Endodermal cell (in vitro differentiated cells): ENCODE measurements at places on chromosomes 4 and X. TPM values are rescaled to one million over a fixed set of nuclear protein-coding genes. Genes with fewer than 3 reads are reported as not detected.

Gene STATH
- total RNA-seq = not detected in 3 replicates

Gene NAA11
- not detected in 3 replicates for total RNA-seq

DNA sequence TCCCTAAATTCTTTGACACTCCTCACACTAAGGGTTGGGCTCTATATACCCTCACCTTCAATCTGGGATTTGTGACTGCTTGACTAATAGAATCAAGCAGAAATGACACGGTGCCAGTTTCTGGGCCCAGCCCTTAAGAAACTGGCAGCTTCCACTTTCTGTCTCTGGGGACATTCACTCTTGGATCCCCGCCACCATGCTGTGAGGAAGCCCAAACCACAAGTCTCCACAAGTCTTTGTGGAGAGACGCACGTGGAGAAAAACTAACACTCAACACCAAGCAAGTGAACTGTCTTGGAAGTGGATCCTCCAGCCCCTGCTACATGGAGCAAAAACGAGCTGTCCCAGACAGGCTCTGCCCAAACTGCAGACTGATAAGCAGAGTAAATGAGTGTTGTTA, 1.1 kb upstream of the EDNRA start:
- no peak overlapping the region for H3K27ac ChIP-seq
- no peaks in the 10 kb centered on the region for H3K4me1 ChIP-seq
- H3K27me3 ChIP-seq = no peaks in the 10 kb centered on the region

- no peaks in the 10 kb centered on the region for H3K27me3 ChIP-seq
- DNase-seq = peak; percentile 67
- no peak overlapping the region for H3K4me3 ChIP-seq
- no peaks in the 10 kb centered on the region for H3K36me3 ChIP-seq
- no peak overlapping the region for H3K27ac ChIP-seq
These were observed 334.0 kb upstream of the NDST3 start for GRCh38 chr4:117700111-117700892.

Gene GPRASP1
- 2.6 and 2.9 TPM in 2 replicates for total RNA-seq

DNA sequence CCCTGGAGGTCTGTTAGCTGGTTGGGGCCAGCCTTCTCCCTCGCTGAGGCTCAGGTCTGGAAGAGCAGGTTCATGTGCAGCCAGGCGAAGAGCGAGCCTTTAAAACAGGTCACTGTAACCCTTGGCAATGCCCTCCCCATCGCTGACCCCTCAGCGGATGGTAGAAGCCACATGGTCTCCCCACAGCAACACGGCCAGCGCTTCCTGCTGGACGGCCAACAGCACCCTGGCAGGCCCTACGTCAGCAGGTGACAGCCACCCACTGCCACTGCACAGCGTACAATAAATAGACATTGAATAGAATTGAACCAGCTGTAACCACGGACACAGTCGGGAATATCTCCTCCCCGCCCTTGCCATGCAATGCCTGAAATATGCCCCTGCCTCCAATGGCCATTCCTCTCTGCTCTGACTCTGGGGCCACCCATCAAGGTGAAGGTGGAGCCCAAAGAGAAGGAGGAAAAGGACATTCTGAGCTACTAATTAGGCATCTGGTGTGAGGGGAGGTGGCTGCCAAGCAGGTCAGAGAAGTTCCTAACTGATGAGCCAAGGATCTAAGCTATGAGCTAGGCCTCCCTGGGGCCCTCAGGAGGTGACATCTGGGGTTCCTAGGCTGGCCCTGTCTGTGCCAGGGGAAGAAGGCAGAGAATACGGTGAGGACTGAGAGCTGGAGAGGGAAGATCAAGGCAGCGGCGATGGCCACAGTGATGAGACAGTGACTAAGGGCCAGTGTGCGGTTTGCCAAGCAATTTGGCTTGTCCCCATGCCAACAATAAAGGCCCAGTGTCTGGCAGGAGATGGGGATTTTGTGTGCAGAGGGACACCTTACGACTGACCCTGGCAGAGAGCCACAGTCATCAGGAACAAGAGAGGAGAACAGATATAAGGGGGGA, 202.3 kb downstream of the BCOR start:
- no peaks in the 10 kb centered on the region for H3K27me3 ChIP-seq
- no peaks in the 10 kb centered on the region for H3K36me3 ChIP-seq
- no peak overlapping the region for H3K4me3 ChIP-seq
- no peak for DNase-seq

- DNase-seq = no peak
- H3K4me3 ChIP-seq = peak overlapping the region; percentile 98
- no peak overlapping the region for H3K27ac ChIP-seq
- H3K4me1 ChIP-seq = peaks cover 4% of the 10 kb centered on the region
- H3K27me3 ChIP-seq = no peaks in the 10 kb centered on the region
- peaks cover 62% of the 10 kb centered on the region for H3K36me3 ChIP-seq
These were observed 2.8 kb downstream of the CCNG2 start for GRCh38 chr4:77159806-77160205.

GRCh38 chr4:91025241-91026148, 898.3 kb downstream of the CCSER1 start:
- H3K4me1 ChIP-seq = no peaks in the 10 kb centered on the region
- H3K4me3 ChIP-seq = no peak overlapping the region
- DNase-seq = no peak
- H3K27ac ChIP-seq = no peak overlapping the region
- H3K36me3 ChIP-seq = no peaks in the 10 kb centered on the region

Gene UGT2B17
- not detected in 3 replicates for total RNA-seq

Gene GPC3
- total RNA-seq = 14.3 to 39.5 TPM (median 34.7 TPM) in 3 replicates

Gene HADH
- 35.2 to 53.2 TPM (median 53.0 TPM) in 3 replicates for total RNA-seq

Gene GRIA2
- total RNA-seq = not detected in 3 replicates

- H3K27ac ChIP-seq = no peak overlapping the region
- DNase-seq = no peak
- no peaks in the 10 kb centered on the region for H3K36me3 ChIP-seq
- no peaks in the 10 kb centered on the region for H3K27me3 ChIP-seq
- no peaks in the 10 kb centered on the region for H3K4me1 ChIP-seq
These were observed 26.6 kb downstream of the MAPK10 start for GRCh38 chr4:86333236-86333635.

DNA sequence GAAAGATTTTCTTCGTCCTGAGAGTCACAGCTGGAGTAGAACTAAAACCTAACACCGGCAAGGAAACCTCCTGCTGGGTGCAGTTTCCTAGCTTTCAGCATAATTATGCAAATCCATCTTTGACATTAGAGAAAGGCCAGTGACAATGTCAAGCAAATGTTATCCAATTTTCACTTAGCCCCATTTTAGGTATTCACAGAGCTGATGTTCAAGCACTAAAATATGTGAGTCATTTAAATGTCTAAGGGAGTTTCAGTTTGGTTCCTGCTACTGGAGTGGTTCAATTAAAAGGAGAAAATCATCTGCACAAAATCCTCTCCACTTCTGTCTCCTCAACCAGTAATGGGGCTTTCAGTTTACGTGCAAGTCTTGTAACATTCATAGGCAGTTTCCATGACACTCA, 37.1 kb upstream of the AMOT start:
- H3K4me1 ChIP-seq = no peaks in the 10 kb centered on the region
- H3K27ac ChIP-seq = no peak overlapping the region
- H3K4me3 ChIP-seq = no peak overlapping the region
- H3K36me3 ChIP-seq = no peaks in the 10 kb centered on the region

Gene OTUD6A
- total RNA-seq = 0.53 TPM in 2 of 3 replicates, not detected in the other

- no peak overlapping the region for H3K4me3 ChIP-seq
- DNase-seq = no peak
- no peaks in the 10 kb centered on the region for H3K27me3 ChIP-seq
- H3K27ac ChIP-seq = no peak overlapping the region
- no peaks in the 10 kb centered on the region for H3K36me3 ChIP-seq
These were observed 7.2 kb upstream of the PPEF2 start for GRCh38 chr4:75909405-75909804.

DNA sequence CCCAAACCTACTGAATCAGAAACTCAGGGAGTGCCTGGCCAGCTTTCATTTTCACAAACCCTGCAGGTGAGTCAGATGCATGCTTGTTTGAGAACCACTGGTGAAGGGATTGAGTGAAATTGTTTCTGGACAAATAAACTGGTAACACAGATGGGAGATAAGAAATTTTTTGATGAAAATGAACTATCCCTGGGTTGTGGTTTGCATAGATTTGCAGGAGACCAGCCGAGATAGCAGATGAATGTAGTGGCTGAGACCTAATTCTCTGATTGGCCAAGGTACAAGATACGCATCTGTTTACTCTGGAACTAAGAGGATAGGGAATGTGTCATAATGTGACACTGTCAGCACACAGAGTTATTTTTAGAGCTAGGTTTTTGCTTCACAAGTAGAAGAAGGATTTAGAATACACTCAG, 117.8 kb upstream of the NOCT start:
- H3K36me3 ChIP-seq = no peaks in the 10 kb centered on the region
- H3K4me3 ChIP-seq = peak overlapping the region; percentile 39
- no peak for DNase-seq
